ENCODE measurements at places on chromosomes 2 and 18.
A peak's percentile ranks its signal among the peaks of the same experiment; 100 is the strongest.

DNA sequence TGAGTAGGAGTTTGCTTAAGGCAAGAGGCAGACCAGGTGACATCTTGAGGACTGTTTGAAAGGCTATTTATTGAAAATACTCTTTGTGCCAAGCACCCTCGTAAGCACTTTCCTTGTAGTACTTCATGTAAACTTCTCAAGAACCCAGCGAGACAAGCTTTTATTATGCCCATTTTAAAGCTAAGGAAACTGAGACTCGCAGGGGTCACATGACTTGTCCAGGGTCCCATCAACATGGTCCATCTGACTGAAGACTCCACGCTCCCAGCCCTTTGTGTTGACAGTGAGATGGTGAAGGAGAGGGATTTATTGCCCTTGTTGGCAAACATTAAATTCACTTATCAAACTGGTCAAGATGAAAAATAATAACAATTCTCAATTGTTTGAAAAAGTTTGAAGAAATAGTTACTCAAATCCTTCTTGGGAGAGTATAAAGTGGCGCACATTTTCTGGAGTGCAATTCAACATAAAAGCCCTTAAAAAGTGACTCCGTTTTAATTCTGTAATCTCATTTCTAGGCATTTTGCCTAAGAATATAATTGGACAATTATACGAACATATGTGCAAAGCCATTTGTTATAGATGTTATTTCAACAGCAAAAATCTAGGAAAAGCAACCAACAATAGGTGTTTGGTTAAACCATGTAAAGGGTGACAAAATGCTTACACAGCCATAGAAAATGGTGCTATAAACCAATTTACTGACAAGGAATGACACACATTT, 270.5 kb upstream of the NCKAP5 start:
- no peaks in the 10 kb centered on the region for H3K36me3 ChIP-seq
- no peak overlapping the region for H3K27ac ChIP-seq
- H3K4me3 ChIP-seq = no peak overlapping the region
- H3K4me1 ChIP-seq = no peaks in the 10 kb centered on the region

DNA sequence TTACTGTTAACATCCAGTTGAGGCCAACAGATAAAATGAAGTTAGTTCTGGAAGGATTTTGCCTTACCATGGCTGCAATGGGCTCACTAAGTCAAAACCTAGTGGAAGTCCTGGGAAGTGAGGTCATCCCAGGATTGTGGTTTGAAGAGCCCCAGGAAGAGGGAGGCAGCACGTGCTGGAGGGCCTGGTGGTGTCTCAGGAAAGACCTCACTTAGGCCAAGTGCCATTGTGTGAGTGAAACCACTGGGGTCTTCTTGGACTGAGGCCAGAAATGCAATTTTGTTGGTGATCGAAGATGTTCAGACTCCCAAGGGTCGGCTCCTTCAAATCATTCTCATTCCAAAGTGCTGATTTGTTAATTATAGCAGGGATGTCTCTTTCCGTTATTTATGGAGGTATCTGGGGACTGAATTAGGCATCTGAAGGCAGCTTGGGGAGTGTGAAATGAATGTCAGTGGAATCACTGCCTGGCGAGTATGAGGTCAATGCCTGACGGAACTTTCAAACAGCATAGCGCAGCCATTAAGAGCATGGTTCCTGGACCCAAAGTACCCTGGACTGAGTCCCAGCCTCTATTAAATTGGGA, 60.0 kb downstream of the IL1R2 start:
- no peaks in the 10 kb centered on the region for H3K36me3 ChIP-seq
- no peak for DNase-seq
- no peaks in the 10 kb centered on the region for H3K27me3 ChIP-seq
- H3K27ac ChIP-seq = no peak overlapping the region
- no peaks in the 10 kb centered on the region for H3K4me1 ChIP-seq

DNA sequence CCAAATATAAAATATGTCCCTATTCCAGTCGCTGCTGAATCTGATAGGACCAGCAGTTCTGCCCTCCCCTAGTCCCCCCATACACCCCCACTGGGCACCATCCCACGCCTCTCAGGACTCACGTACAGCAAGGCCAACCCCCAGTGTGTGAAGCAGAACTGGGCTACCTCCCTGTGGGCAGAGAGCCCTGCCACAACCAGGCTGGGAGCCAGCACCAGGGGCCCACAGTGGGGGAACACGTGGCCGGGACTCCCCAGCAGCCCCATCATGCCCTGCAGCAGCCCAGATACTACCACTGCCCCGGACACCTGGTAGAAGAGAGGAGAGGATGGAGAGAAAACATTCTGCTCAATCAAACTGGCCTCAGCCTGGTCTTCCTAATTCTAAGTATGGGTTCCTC, 1.3 kb downstream of the SLC23A3 start:
- no peak overlapping the region for H3K4me3 ChIP-seq
- no peak for DNase-seq
- H3K4me1 ChIP-seq = peaks cover 15% of the 10 kb centered on the region
- H3K27me3 ChIP-seq = no peaks in the 10 kb centered on the region
- no peak overlapping the region for H3K27ac ChIP-seq

- DNase-seq = no peak
- no peak overlapping the region for H3K27ac ChIP-seq
- peaks cover 3% of the 10 kb centered on the region for H3K4me1 ChIP-seq
These were observed 533.7 kb upstream of the CHAC2 start for GRCh38 chr2:53233759-53234547.

- no peaks in the 10 kb centered on the region for H3K36me3 ChIP-seq
- H3K27me3 ChIP-seq = no peaks in the 10 kb centered on the region
- H3K4me1 ChIP-seq = no peaks in the 10 kb centered on the region
These were observed 5.4 kb downstream of the AGXT start for GRCh38 chr2:240873805-240874714.

DNA sequence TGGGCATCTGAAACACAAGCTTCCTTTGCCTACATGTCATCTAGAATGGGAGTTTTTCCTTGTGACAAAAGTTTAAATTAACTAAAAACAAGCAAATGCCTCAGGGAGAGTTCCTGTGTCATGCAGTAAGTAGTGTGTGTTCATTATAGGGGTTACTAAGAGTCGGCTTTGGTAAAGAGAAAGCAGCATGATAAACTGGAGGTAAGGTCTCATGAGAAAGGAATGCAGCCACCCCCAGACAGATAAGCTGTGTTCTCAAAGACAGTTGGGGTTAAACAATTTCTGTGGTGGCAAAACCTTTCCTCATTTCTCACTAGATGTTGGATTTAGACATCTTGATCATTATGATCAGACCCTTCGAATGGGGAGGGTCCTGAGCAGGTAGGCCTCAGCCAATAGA, 129.7 kb downstream of the MAP4K4 start:
- H3K4me3 ChIP-seq = no peak overlapping the region
- no peak overlapping the region for H3K27ac ChIP-seq
- H3K4me1 ChIP-seq = peaks cover 55% of the 10 kb centered on the region
- H3K36me3 ChIP-seq = peaks cover 43% of the 10 kb centered on the region
- H3K27me3 ChIP-seq = no peaks in the 10 kb centered on the region
- DNase-seq = no peak

- H3K4me3 ChIP-seq = no peak overlapping the region
- peak overlapping the region; percentile 35 for H3K27ac ChIP-seq
- DNase-seq = no peak
- peaks cover 27% of the 10 kb centered on the region for H3K4me1 ChIP-seq
- H3K27me3 ChIP-seq = no peaks in the 10 kb centered on the region
These were observed 112.8 kb upstream of the SLC39A10 start for GRCh38 chr2:195543902-195544894.

DNA sequence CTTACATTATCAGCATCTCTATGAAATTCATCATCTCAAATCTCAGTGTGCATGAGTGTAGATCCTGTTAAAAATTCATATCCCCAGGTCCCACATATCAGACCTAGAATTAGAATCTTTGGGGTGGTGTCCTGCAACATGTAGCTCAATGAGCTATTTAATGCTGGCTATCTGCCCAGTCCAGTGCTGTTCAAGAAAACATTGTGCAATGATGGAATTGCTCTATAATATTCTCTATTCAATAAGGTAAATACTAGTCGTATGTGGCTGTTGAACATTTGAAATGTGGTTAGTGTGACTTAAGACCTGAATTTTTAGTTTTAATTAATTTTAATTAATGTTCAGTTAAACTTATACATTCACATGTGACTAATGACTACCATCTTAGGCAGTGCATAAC, 127.4 kb downstream of the NOL4 start:
- H3K4me1 ChIP-seq = no peaks in the 10 kb centered on the region
- no peaks in the 10 kb centered on the region for H3K36me3 ChIP-seq
- no peak overlapping the region for H3K4me3 ChIP-seq
- no peak for DNase-seq

DNA sequence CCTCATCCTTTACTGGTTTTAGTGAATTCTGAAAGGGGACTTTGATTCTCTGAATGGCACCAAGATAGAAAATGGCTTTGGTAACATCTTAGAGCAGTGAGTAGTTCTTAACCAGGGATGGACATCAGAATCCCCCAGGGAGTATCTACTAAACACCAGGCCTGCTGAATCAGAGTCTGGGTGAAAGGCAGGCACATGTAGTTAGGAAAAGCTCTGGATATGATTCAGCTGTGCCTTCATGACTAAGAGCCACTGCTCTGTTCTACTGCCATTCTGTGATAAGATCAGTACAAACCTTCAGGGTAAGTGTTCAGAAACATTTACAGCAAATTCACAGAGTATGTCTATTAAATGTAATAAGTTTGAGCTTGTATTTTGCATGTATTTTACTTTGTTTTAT, 46.2 kb upstream of the B3GNT2 start:
- no peak overlapping the region for H3K27ac ChIP-seq
- DNase-seq = no peak
- no peaks in the 10 kb centered on the region for H3K36me3 ChIP-seq

GRCh38 chr2:75619956-75620740, 26.4 kb upstream of the MRPL19 start:
- H3K27ac ChIP-seq = no peak overlapping the region
- H3K4me1 ChIP-seq = no peaks in the 10 kb centered on the region
- no peak for DNase-seq
- H3K4me3 ChIP-seq = no peak overlapping the region

Measured in CD4-positive, alpha-beta T cell (primary cell).